CD4-positive, alpha-beta T cell treated with Interleukin-15 for 4 hours (primary cell): ENCODE measurements at places on chromosomes 5 and 9.

DNA sequence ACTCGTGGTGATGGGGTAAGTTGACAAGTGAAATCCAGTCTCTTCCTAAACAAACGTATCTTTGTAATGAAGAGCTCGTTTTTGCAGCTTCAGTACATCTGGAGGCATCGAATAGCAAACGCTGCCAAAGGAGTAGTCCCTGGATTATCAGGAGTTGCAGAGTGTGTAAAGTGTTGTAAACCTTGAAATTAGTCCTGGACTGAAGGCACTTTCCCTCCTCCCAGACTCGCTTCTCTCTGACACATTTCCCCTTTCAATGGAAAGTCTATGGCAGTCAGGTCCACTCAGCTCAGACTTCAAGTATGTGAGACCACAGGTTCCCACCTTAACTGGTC, 1.5 kb upstream of the PBX3 start:
- DNase-seq, result no peak

GRCh38 chr5:119743927-119744326, 114.6 kb downstream of the FAM170A start:
- DNase-seq, result peak; percentile 18

DNA sequence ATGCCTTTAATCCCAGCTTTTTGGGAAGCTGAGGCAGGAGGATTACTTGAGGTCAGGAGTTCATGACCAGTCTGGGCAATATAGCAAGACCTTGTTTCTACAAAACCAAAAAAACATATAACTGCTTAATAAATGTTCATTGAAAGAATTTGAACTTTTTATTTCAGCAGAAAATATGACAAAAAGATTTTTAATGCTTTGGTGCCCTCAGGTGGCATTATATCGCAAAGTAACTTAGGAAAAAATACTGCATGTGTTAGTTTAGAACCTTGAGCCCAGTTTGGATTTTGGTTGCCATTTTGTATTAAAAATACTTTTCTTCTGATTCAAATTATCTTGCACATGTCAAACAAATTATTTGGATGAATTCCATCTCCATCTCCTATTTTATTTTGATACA, 103.2 kb downstream of the GPBP1 start:
- DNase-seq, result no peak

DNA sequence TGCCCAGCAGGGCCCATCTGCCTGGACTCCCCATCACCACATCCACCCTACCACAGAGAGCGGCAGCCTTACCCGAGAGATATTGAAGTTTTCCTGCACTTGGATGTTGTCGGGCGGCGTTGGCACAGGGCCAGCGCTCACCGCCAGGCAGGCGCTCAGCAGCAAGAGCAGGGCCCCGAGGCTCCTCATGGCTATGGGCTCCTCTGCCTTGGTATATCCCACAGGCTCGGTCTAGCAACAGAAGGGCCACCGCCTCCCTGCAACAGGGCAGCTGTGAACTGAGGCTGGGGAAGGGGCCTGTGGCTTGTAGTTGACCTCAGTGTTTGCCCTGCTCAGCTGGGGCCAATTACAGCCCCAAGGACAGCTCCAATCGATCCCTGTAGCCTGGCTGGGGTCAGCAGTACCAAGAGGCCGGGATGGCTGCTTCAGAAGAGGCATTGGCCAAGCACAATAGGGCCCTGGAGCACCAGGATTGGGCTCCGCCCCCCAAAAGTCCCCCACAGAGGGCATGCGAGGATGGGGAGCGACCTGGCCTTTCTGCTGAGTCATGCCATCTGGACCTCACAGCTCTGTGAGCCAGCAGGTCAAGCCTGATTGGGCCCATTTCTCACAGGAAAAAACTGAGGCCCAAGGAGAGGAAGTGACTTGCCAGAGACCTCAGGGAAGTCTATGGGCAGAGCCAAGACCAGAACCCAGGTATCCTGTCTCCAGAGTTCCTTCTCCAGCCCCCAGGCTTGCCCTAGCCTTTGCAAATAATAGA, at the start of gene AMBP:
TSS of gene AMBP (minus strand) at position 280 of the 760 bp plus-strand sequence. CDS start at position 189, 91 bp downstream.
- no peak for DNase-seq

GRCh38 chr9:69877852-69878514, 57.4 kb downstream of the CFAP95 start:
- peak; percentile 3 for DNase-seq

- DNase-seq, result no peak
Observed at GRCh38 chr5:17415321-17415758, 82.7 kb upstream of the TAF11L2 start.

- no peak for DNase-seq
Observed at GRCh38 chr5:6201631-6202030, 176.7 kb downstream of the MED10 start.

DNA sequence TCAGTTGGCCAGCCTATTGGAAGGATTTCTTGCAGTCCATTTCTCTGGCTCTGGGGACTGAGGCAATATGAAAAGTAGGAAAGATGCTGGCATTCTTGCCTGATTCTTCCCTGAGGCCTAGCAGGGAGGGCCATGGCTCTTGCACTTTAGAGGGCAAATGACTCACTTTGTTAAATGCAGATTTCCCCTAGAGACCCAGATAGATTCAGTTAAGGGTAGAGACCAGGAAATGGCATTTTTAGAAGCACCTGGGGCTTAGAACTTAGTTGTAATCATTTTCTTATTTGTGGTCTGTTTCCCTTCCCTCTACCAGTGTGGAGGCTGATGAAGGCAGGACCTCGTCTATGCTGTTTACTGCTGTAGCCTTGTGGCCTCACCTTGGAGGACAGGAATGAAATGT, 112.8 kb upstream of the NR3C1 start:
- no peak for DNase-seq

GRCh38 chr5:169651526-169651925, 14.5 kb downstream of the DOCK2 start:
- DNase-seq, result no peak

GRCh38 chr9:93828331-93829097, 126.6 kb downstream of the BARX1 start:
- no peak for DNase-seq

GRCh38 chr5:173396311-173396993, 68.2 kb upstream of the STC2 start:
- no peak for DNase-seq

DNA sequence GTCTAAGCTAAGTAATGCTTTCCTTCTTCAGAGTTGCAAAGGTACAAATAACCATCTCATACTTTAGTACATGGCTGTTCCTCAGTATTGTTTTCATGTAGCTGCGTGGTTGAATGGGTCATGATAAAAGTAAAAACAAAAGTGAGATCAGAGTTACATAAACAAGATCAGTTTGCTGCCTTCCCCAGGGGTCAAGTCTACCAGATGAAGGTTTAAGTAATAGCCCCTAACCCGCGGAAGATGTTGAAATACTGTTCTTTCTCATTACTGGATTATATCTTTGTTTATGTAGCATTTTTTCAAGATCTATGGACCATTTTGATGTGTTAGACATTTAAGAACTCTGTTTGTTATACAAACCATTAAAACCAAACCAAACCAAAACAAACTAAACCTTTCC, 34.1 kb upstream of the ARRDC3 start:
- no peak for DNase-seq

DNA sequence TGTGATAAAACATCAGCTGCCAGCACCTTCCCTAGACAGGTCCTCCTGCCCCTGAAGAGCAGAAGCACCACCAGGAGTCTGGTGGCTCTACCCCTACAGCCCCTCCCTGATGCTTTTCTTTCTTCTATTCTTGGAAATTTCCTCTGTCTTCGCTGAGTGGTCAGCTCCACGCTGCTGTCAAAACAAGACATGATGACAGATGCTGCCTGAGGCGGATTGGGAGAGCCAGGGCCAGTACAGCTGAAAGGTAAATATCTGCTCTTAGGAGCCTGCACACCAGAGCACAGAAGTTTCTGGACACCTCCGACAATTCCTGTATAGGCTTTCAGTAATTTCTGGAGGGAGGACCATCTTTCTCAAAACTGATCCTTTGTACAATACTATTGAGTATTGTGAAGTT, 4.7 kb upstream of the OR1Q1 start:
- DNase-seq, result no peak

DNA sequence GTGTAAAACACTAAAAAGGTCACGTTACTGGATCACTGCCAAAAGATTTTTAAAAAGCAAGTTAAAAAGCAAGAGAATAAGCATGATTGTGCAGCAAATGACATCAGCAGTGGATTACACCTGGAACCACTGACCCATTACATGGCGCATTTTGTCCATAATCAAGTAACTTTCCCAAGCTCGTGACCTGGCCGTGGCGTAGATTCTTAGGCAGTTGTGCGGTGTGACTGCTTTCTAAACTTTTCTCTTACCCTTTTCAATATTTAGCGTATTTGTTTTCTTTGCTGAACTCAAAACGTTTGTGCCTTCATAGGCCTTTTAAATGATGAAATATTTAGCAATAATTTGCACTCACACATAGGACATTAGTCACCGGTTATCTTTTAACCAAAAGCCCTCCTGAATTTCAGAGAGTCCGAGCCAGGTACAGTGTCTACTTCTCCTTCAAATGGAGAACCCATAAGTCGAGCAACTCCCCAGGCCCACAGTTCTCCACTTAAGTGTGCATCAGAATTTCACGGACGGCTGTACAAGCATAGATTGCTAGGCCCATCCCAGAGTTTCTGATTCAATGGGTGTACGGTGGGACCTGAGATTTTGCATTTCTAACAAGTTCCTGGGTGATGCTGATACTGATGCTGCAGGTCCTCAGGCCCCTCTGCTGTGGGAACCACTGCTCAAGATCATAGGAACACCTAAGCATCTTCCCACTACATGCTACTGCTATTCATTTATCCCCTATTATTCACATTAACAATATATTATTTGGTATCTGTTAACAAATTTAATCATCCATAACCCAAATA, 144.4 kb downstream of the GLIS3 start:
- no peak for DNase-seq

DNA sequence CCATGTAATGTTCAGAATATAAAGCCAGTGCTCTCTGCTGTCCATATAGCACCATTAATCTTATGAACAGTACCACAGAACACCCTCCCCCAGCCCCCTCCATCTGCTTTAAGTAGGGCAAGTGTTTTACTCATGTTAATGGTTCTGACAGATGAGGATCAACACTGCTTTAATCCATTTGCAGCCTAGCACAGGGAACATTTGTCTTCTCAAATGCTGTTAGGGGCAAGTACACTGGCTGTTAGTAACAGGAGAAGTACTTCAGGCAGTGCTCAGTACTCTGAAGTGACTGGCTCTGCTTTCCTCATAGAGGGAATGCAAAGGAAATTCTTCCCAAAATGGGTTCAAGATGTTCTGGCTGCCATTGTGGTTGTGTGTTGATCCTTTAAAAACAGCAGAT, 202.6 kb downstream of the DCP2 start:
- DNase-seq, result no peak

DNA sequence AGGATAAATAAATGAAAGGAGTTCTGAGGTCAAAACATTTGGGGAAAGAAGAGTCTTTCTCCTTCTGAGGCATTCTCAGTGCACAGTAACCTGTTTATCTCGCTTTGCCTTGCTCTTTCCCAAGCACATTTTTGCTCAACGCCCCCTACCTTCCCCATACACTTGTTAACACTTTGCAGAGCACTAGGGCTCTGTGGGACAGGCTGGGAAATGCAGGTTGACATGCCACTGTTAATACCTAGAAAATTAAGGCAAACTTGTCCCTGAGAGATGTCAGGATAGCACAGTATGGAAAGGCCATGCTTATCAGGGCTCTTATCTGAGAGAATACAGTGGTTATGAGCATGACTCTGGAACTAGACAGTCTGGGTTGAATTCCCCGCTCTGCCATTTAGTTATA, 152.0 kb downstream of the DOCK8 start:
- no peak for DNase-seq

GRCh38 chr5:141127305-141127704, 5.7 kb downstream of the PCDHB4 start:
- no peak for DNase-seq

GRCh38 chr9:136664000-136664915, 1.5 kb downstream of the EGFL7 start:
- DNase-seq, result no peak

DNA sequence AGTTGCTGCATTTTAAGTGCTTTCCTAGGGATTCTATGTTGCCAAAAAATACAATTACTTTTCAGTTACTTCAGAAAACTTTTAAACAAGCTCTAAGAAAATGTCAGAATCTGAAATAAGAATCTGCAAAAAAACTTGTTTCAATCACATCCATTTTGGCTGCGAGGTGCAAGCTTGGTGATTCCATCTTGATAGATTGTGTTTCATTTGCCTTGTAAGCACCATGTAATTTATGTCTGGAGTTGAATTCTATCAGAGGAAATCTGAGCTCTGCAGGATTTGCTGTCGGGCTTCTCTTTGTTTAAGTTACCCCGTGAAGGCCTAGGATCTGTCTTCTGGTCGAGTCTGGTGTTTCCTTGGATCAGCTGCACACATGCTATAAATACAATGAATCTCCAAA, 40.4 kb upstream of the MAN2A1 start:
- no peak for DNase-seq

DNA sequence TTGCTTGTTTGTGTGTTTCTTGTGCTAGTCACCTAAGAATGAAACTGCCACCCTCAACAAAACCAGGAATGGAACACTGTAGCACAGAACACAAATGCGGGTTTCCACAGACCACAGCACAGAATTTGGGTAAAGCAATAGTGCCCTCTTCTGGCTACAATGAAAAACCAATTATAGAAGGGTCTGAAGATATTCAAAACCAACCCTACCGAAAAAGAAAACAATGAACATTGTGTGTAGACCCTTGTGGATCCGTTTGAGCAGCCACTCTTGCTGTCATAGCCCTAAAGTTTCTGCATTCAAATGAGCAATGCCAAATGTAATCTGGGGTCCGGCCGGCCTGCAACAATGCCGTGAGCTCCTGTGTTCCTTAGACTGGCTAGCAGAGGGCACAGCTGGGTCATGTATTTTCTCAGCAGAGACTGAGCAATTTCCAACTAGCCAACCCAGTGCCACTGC, 8.3 kb upstream of the ENC1 start:
- DNase-seq, result peak; percentile 63

DNA sequence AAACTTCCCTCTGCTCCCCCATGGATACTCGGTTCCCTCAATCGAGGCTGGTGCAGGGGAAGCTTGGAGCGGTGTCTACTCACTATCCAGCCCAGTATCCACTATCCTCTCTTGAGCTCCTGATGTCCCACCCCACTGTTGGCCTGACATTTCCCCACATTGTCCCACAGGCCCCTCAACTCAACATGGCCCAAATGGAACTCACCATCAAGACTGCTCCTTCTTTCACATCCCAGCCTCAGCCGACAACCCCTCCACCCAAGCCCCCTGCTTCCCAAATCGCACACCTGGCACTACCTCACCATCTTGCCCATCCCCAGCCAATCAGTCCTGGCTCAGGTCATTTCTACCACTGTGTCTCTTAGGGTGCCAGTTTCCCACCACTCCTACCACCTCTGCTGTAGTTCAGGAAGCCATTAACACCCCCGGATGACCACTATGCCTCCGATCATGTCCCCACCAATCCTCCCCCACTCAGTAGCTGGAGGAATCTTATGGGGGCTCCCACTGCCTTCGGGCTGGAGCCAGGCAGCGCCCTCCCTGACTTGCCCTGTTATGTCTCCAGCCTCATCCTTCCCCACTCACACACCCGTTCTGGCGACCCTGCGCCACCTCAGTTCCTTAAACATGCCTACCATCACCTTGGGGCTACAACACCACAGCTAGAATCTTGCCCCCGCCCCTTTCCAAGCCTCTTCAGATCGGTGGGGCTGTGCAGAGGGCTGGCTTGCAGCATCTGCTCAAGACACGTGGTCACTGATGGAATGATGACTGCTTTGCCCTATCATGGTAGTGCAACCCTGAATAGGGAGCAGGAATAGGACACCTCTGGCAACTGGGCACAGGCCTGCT, 273.6 kb downstream of the FSTL4 start:
- no peak for DNase-seq
